Activated T-helper 9 cell treated with anti-CD3 and anti-CD28 coated beads, Interleukin-2, amount 50 U/mL, for 16 hours (primary cell): ENCODE measurements at places on chromosomes 12 and 14.

GRCh38 chr12:121214166-121214777 is 4.3 kb downstream of the P2RX4 start:
- peak; percentile 28 for DNase-seq

DNA sequence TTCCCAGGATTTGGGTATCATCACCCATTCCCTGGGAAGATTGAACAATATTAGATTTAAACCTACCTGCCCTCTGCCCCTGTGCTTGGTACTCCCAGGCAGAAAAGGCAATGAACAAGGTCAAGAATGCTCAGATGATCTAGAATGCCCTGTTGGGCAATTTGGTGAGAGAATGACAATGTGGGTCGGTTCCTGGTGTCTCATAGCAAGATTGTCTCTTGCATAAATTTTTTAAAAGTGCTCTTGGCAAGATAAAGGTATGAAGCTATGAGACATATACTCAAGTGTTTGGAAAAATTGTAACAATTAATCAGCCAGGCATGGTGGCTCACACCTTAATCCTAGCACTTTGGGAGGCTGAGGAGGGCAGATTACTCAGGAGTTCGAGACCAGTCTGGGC is 86.0 kb upstream of the OTX2 start:
- no peak for DNase-seq

GRCh38 chr12:112967306-112967705 is 11.0 kb upstream of the OAS2 start:
- DNase-seq, result no peak

- DNase-seq, result no peak
These were observed 70.1 kb upstream of the CSRP2 start for GRCh38 chr12:76948879-76949278.

- no peak for DNase-seq
These were observed 40.6 kb downstream of the CHGA start for GRCh38 chr14:92963301-92964123.

DNA sequence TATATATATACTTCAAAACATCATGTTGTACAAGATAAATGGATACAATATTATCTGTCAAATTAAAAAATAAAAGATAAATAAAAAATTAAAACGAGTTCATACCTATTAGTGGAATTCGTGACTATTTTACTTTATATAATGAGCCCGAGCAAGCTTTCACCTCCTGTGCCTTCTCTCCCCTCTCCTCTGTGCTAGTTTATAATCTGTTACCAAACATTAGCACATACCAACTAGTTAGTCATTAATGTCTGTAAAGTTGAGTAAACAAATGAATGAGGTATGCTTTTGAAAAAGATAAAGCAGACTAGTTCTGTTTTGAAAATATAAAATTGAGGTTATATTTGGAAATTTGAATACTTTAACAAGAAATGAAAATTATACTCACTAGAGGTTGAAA is 84.0 kb downstream of the LRRC9 start:
- DNase-seq, result no peak
